ENCODE measurements at places on chromosomes 6 and 20.

DNA sequence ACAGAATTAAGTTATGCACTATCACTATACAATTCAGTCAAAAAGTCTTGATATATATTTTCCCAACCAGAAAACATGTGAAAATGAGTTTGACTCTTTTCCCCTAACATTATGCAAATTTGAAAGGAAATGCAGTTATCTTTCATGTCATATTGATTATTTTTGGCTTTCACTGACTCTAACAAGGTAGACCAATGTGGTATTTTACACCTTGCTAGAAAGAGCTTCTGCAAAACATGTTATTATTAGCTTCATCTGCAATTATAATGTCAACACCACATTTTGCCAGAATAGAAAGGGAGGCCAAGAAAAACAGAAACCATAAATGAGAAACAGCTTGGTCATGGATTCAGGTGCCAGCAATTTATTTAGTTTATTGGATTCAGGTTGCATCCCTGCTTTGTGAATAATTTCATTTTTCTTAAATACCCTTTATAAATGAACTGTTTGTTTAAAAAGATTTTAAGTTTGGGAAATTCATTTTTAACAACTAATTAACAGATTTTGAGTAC, 226.1 kb upstream of the GJE1 start:
- DNase-seq: no peak

DNA sequence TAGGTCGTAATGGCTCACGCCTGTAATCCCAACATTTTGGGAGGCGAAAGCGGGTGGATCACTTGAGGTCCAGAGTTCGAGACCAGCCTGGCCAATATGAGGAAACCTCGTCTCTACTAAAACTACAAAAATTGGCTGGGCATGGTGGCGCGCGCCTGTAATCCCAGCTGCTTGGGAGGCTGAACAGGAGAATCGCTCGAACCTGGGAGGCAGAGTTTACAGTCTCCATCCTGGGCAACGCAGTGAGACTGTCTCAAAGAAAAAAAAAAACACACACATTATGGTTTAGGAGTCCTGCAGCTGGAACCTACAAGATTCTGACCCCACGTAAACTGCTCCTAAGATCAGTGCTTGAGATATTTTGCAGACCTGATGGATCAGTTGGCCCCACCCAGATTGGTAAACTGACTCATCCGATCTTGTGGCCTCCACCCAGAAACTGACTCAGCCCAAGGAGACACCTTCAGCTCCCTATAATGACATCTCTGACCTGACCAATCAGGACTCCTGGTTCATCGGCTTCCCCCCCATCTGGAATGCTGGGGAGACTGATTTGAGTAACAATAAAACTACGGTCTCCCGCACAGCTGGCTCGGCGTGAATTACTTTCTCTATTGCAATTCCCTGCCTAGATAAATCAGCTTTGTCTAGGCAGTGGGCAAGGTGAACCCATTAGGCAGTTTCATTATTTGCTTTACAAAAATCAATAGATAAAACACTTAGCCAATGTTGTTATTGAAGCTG, 96.2 kb upstream of the BTN3A2 start:
- DNase-seq: no peak

DNA sequence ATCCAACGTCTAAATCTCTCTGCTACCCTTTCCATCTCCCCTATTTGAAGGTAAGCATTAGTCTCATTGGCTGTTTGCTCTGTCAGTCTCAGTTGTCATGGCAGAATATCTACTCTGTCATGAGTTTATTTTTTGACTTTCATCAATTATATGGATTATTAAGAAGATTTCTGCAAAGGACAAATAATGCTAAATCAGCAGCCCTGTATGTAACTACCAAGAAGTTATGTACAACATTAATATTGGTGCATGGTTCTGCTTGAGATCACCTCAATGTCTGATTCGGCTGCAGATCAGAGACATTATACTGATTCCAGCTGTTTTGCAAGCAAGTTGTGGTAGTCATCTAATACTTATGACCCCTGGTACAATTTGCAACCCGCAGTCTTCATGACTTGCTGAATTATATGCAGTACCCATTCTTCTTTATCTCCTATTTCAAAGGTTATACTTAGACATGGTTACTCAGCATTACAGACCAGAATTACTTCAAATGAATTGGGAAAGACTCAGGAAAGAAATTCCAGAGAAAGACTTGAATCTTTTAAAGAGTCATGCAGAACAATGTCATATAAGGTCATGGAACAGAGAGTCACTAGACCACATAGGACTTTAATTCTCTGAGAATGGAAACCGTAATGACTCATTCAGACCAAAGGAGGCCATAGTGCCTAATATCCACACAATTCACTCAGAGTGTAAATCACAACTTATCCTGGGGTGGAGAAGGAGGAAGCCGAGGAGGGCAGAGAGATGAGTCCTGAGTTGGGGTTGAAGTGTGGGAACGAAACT, 201.4 kb downstream of the IBTK start:
- DNase-seq: no peak

DNA sequence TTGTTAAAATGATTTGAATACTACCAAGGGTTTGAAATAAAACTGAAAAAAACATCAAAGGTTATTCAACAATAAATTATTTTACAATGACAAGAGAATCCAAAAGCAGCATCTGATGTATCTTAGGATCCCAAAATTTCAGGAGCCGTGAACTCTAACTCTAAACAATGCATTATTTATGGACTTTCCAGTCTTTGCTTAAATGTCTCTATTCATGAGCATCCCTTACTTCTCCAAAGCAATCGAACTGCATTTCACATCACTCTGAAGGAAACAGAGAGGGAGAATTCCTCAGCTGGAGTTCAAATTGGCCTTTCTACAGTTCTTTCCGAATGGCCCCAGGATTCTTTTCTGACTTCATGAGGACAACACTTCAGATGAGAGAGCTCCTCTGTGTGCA, 229.1 kb downstream of the CBLN4 start:
- no peak for DNase-seq

Data from effector memory CD4-positive, alpha-beta T cell (primary cell).